Hepatocyte (in vitro differentiated cells): ENCODE measurements at places on chromosomes 16 and 17. TPM values are rescaled to one million over a fixed set of nuclear protein-coding genes. Genes with fewer than 3 reads are reported as not detected.

The KCNJ12 gene
- 0.15 and 0.18 TPM in 2 replicates for polyA plus RNA-seq

The DNAAF1 gene
- polyA plus RNA-seq: 0.12 and 0.31 TPM in 2 replicates

The EVPLL gene
- 0.55 TPM in 1 of 2 replicates, not detected in the other for polyA plus RNA-seq

The FBXO39 gene
- polyA plus RNA-seq: 0.28 TPM in 1 of 2 replicates, not detected in the other

The CCDC40 gene
- polyA plus RNA-seq: 4.7 and 7.6 TPM in 2 replicates

The NACA2 gene
- not detected in 2 replicates for polyA plus RNA-seq

The MATCAP1 gene
- polyA plus RNA-seq: 25.4 and 38.5 TPM in 2 replicates
